ENCODE measurements at places on chromosomes 4 and X.

- DNase-seq = peak; percentile 76
Observed at GRCh38 chrX:46791927-46792809, 33.2 kb upstream of the SLC9A7 start.

- peak; percentile 37 for DNase-seq
Observed at GRCh38 chr4:133969202-133969848, 232.3 kb downstream of the PABPC4L start.

DNA sequence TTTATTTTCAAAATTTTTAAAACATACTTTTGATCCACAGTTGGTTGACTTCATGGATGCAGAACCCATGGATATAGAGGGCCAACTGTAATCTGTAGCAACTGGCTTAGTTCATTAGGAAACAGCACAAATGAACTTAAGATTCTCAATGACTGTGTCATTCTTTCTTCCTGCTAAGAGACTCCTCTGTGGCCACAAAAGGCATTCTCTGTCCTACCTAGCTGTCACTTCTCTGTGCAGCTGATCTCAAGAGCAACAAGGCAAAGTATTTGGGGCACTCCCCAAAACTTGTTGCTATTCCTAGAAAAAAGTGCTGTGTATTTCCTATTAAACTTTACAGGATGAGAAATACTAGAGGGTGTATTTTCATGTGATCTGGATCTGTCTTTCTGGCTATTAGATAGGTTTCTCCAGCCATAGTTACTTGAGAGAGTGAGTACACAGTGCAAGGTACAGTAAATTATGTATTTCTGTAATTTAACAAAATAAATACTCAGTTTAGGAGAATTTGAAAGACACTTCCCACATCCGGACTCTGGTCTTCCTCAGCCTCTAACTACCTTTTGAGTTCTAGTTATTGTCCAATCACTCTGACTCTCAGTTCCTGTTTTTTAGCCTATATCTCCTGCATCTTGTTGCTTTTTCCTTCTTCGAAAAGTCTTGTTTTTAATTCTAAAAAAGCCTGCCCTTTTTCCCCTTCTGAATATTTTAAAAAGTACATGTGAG is 21.8 kb downstream of the TLR2 start:
- DNase-seq = no peak

GRCh38 chrX:118823263-118824172 is at the start of gene ZCCHC12:
Gene ZCCHC12 (plus strand): TSS chrX:118823824. CDS start chrX:118825245, 1,421 bp downstream.
- no peak for DNase-seq

- DNase-seq = no peak
Observed at GRCh38 chrX:48540480-48540879, 966 bp downstream of the TBC1D25 start.

- DNase-seq = no peak
Observed at GRCh38 chr4:136651278-136651667, 881.0 kb downstream of the PCDH18 start.

GRCh38 chrX:118637997-118638396 is 89.4 kb upstream of the IL13RA1 start:
- no peak for DNase-seq

DNA sequence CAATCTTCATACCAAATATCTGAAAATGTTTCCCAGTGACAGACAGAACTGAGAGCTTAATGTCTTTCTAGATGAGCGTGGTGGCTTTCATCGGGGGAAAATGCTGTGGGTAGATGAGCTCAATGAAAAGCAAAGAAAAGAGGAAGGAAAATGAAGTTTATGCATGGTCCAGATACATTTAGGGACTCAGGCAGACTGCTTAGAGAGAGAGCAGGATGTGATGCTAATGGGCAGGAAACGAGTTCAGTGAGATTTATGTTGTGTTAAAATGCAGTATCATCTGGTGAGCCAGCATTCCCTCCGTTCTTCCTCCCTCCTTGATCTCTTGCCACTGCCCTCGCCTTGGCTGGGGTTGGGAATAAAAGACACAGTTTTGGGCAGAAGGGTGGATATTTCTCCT is 229.2 kb downstream of the GBA3 start:
- no peak for DNase-seq

- peak; percentile 41 for DNase-seq
Observed at GRCh38 chr4:177235026-177235425, 74.6 kb upstream of the NEIL3 start.

DNA sequence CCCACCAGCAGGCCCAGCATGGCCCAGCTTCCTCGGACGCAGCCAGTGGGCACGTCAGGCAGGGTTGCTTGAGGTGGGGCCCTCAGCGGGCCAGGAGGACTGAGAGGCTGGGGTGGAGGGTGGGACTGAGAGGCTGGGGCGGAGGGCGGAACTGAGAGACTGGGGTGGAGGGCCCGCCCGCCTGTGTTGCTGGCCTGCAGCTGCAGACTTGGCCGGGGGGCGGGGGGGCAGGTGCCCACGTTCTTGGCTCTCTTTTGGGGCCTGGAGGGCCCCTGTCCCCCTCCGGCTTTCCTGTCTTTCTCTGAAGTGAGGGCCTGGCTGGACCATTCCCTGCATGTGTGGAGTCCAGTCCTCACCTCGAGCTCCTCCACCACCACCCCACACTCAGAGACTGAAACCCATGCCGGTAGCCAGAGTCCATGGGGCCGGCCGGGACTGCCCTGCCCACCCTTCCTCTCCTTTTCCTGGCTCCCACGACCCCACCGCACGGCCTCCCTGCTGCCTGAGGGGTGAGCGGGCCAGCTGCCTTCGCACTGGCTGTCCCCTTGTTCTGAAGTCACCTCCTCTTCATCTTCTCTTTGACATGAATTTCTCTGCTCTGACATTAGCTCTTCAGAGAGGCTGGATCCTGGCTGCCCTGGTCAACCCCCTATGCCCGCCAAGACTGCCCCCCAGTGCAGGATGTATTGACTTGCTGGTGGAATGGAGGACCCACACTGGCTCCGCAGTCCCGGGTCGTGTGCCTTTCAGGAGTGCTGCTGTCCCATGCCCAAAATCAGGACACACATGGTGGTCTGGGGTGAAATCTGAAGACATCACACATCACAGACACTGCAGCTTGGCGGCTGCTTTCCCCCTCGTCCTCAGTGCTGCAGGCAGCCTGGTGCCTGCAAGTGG is 10.1 kb upstream of the NKX1-1 start:
- no peak for DNase-seq

DNA sequence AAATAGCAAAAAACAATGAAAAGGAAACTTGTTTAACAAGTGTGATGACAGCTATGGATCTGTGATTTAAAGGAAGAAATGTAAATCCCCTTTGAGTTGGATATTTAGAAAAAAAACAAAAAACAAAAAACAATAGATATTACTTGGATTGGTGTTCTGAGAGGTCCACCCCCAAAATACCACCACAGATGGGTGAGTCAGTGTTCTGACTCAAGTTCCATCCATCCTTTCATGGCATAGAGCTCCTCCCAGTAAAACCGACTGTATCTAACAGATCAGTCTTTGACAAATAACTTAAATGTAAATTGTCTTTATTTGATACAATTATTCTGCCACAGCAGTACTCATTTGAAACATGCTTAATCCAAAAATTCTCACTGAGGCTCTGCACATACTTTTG is 27.4 kb downstream of the TMPRSS11B start:
- DNase-seq = no peak

- no peak for DNase-seq
Observed at GRCh38 chr4:7330031-7330596, 104.6 kb downstream of the PSAPL1 start.

DNA sequence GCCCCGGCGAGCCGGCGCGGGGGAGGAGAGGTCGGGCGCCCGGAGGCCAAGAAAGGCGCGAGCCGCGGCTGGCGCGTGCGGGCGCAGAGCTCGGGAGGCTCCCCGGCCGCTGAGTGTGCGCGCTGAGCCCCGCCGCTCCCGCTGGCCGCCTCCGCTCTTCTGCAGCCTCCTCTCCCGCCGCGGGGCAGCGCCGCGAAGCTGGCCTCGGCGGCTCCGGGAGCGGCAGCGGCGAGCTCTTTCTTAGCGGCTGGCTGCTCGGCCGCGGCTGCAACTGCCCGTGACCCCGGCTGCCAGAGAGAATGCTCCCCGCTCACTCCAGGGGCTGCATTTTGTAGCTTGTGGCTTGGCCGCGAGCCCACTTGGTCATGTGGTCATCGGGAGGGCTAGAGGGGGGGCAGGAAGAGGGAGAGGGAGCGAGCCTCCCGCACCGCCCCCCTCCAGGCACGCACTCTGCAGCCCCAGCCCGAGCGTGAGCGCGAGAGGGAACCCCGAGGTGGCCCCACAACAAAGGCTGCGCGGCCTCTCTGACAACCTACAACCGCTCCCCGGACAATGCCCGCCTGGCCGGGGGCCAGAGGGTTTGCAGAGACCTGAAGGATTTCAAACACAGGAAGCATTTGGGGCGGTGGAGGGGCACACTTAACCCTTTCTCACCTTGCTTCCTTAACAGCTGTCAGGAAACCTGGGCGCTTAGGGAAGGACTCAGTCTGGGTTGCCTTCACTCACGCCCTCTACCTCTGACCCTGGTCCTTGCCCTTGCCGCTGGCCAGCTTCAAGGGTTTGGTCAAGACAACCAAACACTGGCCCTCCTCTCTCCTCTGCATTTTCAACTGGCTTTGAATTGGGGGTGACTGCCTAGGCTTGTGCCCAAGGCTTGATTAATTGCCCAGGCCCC is at the start of gene APLN:
Gene APLN (minus strand): TSS at position 305 of the 895 bp plus-strand sequence. CDS start 326 bp downstream, outside the sequence.
- DNase-seq = no peak

DNA sequence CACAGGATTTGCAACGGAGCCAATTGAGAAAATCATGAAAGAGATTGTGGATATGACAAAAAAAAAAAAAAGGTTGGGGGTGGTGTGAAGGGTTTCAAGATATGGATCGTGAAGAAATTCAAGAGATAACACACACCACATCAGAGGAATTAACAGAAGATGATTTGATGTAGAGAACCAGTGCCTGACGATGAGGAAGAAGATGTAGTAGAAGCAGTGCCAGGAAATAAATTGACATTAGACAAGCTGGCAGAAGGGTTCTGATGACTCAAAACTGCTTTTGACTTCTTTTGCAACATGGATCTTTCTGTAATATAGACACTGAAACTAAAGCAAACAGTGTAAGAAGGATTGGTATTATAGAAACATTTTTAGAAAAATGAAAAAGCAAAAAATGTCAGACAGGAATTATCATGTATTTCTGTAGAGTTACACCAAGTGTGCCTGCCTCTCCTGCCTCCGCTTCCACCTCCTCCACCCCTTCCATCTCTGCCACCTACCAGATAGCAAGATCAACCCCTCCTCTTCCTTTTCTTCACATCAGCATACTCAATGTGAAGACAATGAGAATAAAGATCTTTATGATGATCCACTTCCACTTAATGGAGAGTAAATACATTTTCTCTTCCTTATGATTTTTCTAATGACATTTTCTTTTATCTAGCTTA is 127.5 kb upstream of the OTUD4 start:
- DNase-seq = no peak

- peak; percentile 45 for DNase-seq
Observed at GRCh38 chr4:22483551-22483981, 32.3 kb downstream of the ADGRA3 start.

DNA sequence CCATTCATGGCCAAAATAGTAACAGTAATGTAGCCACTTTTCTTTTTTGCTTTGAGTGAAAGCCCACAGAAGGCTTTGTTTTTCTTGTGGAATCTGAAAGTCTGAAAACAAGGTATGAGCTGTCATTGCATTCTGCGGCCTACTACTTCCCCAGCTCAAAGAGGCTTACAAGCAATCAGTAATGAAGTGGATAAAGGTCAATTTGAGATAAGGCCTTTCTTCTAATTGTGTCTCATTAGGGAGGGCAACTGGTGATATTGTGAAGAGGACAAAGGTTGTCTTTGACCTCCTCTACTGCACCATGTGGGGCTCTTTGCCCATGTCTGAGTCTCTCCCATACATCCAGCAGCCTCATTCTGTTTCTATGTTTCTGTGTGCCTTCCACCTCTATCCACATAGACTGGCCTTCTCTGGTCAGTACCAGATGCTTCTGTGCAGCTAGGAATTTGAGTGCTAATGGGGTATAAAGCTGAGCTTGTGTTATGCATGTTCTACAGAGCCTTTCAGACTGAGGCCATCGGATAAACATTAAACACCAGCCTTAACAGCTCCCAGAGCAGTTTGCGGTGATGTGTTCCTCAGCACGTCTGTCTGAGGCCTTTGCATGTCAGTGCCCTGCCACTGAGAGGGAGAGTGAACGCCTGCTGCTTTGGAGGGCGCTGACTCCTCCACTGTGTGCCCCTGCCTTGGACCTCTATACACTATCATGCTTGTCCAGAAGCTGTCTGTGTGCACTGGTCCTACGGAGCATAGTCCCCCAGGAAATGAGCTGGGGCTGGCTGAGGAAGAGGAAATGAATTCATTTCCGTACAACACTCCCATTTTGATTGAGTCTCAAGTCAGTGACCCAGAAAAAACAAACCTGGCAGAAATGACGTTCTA is 80.2 kb downstream of the SH2D1A start:
- no peak for DNase-seq

DNA sequence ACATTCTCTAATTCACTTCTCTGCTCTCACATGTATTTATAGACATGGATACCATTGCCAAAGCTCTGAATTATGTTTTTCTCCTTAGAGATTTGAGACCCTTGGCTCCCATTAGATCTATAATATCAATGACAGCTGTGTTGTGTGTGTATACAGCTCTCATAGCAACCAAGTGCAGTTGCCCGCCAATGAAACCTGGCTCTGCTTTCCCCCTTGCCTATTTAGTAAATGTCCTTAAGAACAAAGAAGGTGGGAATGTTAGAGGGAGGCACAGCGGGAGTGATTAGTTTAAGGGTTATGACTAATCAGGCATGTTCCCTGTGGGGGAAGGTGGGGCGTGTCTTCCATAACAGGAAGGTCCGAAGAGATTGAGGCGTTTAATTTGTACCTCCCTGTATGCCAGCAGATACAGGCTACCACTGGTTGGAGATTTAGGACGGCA is 100.5 kb upstream of the TBC1D9 start:
- peak; percentile 31 for DNase-seq

DNA sequence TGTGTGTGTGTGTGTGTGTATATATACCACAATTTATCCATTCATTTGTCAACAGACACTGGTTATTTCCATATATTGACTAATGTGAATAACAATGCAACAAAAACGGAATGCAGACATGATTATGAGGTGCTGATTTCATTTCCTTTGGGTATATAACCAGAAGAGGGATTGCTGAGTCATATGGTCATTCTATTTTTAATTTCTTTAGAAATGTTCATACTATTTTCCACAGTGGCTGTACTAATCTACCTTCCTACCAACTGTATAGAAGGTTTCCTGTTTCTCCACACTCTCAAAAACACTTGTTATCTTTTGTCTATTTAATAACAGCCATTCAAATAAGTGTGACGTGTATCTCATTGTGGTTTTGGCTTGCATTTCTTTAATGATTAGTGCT is 269.9 kb downstream of the OPHN1 start:
- no peak for DNase-seq

- no peak for DNase-seq
Observed at GRCh38 chrX:7110821-7111276, 36.7 kb upstream of the STS start.

DNA sequence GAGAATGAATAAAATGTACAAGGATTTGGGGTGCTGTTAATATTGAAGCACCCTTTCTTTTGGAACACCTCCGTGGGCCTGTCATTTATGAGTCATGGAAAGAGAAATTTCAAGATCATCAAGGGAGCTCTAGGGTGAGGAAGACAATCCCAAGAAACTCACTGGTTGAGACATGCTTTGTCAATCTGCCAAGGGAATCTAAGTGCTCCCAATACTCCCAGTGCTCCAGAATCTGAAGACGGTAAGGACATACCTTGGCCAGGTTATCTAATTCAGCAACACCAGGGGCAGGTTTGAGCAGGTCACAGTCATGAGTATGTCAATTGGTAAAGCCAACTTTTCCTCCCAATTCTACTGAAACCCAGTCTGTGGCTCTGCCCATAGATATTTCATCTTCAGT is 556.4 kb upstream of the CPEB2 start:
- DNase-seq = no peak

GRCh38 chr4:159284733-159285132 is 181.9 kb downstream of the RAPGEF2 start:
- no peak for DNase-seq

All from non-pigmented ciliary epithelial cell (primary cell).